ENCODE measurements at places on chromosomes 2 and 18. TPM values are rescaled to one million over a fixed set of nuclear protein-coding genes. Genes with fewer than 3 reads are reported as not detected.

CD302 gene
- total RNA-seq: 9.4 TPM

ITGA4 gene
- total RNA-seq: 47.6 TPM

PROM2 gene
- 0.35 TPM for total RNA-seq

SGO2 gene
- total RNA-seq: 10.8 TPM

CFAP210 gene
- total RNA-seq: not detected

EDAR gene
- total RNA-seq: not detected

ABCB11 gene
- total RNA-seq: not detected

SULT1C2 gene
- 0.70 TPM for total RNA-seq

CRYBA2 gene
- total RNA-seq: not detected

CAPN13 gene
- total RNA-seq: not detected

DSG2 gene
- 26.4 TPM for total RNA-seq

GALNT3 gene
- total RNA-seq: 0.23 TPM

CDH7 gene
- 5.7 TPM for total RNA-seq

TUBA4B gene
- total RNA-seq: not detected

THADA gene
- total RNA-seq: 13.5 TPM

SLC11A1 gene
- total RNA-seq: 0.10 TPM

BCL11A gene
- total RNA-seq: 1.1 TPM

GPR55 gene
- 0.87 TPM for total RNA-seq

ICA1L gene
- total RNA-seq: 5.7 TPM

PRKAG3 gene
- total RNA-seq: not detected

SOX11 gene
- 1.8 TPM for total RNA-seq

AMER3 gene
- total RNA-seq: not detected

CFAP221 gene
- not detected for total RNA-seq

SMAD7 gene
- total RNA-seq: 10.1 TPM

SLC23A3 gene
- total RNA-seq: 0.12 TPM

CHCHD5 gene
- total RNA-seq: 38.6 TPM

CCDC93 gene
- total RNA-seq: 8.1 TPM
